HepG2 (cell line): ENCODE measurements at places on chromosomes 4 and X. TPM values are rescaled to one million over a fixed set of nuclear protein-coding genes. Genes with fewer than 3 reads are reported as not detected.

- DNase-seq = no peak
Measured at GRCh38 chr4:168766604-168767316, 243.3 kb downstream of the CBR4 start.

DNA sequence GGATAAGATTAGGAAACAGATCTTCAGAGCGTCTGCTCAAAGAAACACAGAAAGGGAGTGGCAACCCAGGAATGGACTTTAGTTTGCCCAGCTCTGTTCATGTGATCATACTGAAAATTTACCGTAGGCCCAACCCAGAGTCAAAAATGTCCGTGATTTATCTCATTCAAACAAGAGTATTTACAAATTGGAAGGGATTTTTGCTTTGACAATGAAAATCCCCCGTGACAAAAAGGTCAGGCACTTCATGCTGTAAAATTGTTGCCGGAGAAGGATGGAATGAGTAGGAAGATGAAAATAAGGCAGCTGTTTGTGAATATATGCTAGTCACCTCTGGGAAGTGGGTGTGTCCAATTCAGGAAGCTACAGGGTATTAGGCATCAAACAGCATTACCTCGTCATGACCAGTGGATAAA, 1.2 kb downstream of the SULT1B1 start:
- no peak for DNase-seq

DNA sequence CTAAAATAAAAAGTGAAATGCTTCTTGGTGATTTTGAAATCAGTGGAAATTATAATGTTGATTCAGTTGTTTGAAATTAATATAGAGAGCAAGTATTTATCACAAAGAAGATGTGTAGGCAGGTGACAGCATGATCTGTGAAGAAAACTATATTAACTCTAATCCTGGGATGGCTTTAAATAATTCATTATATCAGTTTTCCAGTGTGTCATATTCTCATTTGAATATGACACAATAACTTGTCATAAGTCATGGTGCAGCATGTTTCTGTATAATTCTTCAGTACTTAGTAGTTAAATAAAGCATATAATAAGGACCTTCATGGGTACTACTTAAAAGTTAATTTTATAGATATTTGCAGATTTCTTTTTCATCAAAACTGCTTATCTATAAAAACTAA, 573.6 kb downstream of the INPP4B start:
- DNase-seq = no peak

The RBM41 gene
- 15.4 and 21.0 TPM in 2 replicates for total RNA-seq

DNA sequence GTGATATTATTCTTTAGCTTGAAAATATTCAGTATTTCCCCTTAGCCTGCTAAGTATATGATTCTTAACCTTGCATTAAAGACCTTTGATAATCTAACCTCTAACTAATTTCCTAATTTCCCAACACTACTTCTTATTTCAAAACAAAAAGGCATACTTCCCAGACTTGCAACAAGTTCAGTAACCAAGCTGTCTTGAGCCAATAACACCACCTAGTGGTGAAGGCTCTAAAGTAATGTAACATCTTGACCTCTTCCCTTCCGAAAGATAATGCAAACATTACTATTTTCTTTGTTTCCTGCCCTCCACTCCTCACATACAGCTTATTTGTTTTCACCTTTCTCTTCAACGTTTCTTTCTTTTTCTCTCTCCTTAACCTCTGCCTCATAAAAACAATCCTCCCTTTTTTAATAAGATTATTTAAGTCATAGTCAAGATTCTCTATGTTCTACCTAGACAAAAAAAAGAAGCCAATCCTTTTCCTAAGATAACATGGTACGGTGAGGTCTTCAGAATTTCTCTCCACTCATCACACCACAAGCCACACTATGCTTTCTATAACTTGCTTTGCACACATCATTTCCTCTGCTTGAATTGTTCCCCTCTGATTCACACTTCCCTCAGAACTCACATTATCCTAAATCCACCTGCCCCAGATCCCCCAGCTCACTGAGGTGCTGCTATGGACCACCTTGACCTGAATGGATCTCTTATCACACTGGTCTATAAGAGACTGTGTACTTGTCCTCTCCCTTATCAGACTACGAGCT, 3.5 kb downstream of the FAT1 start:
- no peak for DNase-seq

- DNase-seq = no peak
Measured at GRCh38 chr4:7536876-7537275, 102.1 kb upstream of the PSAPL1 start.

DNA sequence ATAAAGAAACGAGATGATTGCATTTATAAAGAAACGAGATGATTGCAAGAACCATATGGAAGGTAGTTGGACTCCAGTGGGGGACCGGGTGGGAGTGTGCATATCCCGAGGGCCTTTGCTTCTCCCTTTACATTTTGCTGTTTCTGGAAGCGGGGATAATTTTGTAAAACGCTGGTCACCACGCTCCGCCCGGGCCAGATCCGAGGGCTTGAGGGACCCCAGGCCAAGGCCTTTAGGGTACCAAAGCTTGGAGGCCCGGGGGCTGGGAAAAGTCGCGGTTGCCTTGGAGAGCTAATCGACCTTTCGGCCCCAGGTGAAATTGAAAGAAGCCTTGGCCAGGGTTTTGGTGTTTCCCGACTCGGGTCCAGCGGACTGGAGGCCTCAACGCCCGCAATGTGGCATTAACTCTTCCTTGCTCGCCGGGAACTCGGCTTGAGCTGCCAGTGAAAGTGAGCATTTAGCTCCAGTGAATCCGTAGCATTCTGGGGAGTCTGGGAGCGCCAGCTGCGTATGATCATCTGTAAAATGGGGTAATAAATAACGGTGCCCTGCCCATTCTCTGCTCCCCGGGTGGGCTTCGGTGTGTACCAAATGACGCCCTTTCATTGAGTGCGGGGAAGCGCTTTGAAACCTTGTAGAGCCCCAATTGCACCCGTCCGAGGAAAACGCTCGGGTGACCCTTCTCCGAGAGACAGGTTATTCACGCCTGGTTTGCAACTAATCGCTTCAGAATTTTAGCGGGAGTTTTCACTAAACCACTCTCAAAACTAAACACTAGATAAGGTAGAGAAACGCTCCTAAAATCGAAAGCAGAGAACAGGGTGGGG, 4.5 kb downstream of the NKX3-2 start:
- DNase-seq = no peak

The TMEM164 gene
- total RNA-seq = 9.8 and 13.2 TPM in 2 replicates

- no peak for DNase-seq
Measured at GRCh38 chr4:109671350-109671749, 31.9 kb downstream of the CASP6 start.

DNA sequence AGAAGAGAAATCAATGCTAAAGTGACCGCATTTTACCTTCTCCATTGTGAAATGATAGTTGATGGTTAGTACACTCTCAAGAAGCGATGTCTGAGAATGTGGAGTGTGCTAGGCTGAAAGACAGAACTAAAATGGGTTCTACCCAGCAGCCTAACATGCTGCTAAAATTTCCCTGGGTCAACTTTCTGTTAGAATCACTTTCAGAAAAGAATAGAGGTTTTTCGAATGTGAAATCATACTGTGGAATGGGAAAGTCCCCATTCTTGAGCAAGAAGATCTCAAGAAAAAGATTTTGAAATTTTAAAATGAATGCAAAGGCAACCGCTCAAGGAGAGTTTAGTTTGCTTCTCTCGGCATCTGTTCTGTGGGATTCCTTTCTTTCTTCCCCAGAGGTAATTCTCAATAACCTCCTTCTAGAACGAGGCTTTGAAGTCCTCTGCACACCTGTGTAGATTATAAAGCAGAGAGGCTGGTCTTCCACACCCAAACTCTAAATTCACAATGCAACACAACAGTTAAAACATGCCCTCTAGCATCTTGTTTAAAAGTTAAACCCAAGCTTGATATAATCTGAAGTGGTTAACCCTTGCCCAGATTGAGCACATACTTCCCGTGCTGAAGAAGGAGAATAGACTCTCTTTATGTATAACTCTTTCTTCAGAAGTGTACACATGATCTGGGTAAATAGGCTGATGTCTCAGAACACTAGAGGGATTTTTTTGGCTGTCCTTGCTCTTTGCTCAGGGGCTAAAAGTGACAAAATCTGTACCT, 208.7 kb upstream of the KLF3 start:
- DNase-seq = no peak

The S100P gene
- 278 and 348 TPM in 2 replicates for total RNA-seq

DNA sequence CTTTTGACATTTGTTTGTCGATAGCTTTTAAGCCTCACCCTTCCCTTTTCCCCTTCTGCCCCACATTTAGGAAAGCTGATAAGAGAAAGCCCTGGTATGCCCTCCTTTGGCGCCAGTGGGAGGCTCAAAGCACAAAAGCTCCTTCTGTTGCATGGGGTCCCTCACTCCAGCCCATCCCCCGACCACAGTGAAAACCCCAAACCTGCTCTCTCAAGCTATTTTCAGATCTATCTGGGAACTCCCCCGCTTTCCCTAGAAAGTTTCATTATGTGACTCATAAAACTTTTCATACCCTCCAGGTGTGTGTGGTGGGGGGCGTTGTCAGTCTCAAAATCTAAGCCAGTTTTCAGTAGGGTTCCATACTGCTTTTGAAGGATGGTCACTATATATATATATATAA, 259.0 kb upstream of the PCDH7 start:
- no peak for DNase-seq

The OPHN1 gene
- 1.7 and 29.5 TPM in 2 replicates for total RNA-seq

The ALPK1 gene
- 1.3 and 1.5 TPM in 2 replicates for total RNA-seq

DNA sequence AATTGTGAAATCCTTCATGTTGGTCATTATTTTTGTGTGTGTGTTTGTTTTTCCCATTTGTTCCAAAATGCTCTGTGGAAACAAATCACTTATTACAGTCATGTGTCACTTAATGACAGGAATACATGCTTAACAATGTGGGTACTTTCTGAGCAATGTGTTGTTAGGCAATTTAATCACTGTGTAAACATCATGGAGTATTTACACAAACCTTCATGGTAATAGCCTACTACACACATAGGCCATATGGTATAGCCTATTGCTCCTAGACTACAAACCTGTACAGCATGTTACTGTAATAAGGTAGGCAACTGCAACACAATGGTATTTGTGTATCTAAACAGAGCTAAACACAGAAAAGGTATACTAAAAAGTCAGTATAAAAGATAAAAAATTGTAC, 388.9 kb upstream of the PPP1R2C start:
- peak; percentile 3 for DNase-seq

DNA sequence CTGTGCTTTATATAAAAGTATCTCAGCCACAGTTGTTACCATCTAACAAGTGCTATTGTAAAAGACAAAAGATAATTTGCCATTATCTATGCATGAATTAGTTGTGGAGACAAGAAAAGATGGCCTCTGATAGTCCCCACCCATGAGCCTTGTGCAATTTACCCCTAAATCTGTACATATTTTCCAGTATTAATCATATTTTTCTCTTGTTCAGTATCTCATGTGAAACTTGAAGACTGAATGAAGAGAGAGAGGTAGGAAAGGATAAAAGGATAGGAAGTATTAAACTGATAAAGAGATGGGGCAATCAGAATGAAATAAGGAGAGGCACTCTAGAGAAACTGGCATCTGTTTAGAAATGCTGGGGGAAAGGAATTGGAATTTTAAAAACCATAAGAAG, 3.7 kb downstream of the MYOZ2 start:
- DNase-seq = no peak

DNA sequence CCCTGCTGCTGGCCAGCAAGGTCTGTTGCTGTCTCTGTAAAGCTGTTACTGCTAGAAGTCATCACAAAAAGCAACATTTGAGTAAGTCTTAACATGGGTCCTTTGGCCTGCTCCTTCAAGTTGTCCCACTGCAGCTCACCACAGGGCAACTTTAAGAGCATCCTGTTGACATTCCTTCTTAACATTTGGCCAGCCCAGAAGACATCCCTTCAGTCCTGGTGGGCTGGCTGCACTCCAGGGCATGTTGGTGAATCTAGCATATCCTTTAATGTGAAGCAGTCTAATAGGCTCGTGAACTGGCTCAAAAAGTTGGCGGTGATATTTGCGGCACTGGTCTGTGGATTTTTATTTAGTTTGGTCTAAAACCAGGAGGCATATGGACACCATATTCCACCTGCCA, 92.2 kb upstream of the MAML3 start:
- no peak for DNase-seq

The SPANXC gene
- not detected in 2 replicates for total RNA-seq

- DNase-seq = no peak
Measured at GRCh38 chr4:48991357-48991756, 5.3 kb downstream of the CWH43 start.

DNA sequence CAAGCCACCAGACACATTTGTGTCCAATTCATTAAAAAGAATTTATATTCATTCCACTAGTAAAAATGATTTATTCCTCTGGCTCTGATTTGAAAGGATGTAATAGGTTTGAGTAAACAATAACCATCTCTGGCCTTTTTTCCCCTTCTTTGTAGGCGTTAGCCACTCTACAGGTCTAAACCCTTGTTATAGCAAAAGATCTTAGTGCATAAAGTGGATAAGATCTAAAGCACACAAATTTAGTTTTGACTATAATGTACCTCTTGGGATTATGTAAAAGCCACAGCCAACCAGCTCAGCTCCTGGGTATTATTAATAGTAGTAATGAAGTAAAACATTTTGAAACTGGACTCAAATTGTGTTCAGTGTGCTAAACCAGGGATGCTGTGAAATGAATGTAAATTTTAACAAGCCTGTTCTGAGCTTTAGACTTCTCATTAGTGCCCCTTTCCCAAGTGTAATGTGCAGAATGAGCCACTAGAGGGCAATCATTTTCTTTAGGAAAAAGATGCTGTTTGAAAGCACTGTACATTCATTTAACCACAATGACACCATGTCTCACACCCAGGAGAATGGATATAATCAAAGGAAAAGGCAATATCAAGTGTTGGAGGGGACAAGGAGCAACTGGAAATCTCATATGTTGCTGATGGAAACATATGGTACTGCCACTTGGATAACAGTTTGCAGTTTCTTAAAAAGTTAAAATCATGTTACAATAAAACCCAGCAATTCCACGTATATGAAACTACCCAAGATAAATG, 69.7 kb downstream of the KLHL8 start:
- DNase-seq = peak; percentile 70

GRCh38 chrX:13094828-13095341, 50.5 kb upstream of the FAM9C start:
- no peak for DNase-seq

DNA sequence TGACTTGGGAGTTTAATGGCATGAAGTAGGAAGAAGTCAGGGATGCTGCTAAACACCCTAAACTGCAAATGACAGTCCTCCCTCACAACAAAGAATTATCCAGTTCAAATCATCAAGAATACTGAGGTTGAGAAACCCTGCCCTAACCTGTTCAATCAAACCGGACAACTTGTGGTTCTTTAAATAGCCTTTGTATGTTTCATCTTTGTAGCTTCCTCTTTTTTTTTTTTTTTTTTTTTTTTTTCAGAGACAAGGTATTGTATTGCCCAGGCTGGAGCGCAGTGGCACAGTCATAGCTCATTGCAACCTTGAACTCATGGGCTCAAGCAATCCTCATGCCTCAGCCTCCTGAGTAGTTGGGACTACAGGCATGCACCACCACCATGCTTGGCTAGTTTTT, 52.5 kb upstream of the TTC29 start:
- no peak for DNase-seq

- DNase-seq = no peak
Measured at GRCh38 chrX:115093191-115093590, 75.8 kb upstream of the IL13RA2 start.

The MAGEB1 gene
- total RNA-seq = not detected in 2 replicates
